ENCODE measurements at places on chromosomes 6 and 20.

DNA sequence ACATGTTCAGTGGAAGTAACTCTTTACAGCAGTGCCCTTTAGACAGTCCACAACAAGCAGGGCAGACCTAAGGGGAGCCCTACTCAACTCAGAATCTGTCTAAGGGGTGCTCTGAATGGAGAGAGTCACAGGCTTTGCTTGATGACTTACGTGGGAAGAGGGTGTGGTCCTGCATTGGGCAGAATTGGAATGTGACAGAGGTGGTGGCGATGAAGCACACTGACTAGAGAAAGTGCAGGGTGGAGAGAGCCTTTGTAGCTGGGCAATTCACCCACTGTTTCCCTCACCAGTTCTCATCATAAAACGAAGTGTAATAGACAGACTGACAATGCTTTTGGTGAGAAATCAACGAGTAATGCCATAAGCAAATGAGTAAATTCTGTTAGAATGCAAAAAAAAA is 11.2 kb downstream of the TP53INP2 start:
- no peak for DNase-seq

DNA sequence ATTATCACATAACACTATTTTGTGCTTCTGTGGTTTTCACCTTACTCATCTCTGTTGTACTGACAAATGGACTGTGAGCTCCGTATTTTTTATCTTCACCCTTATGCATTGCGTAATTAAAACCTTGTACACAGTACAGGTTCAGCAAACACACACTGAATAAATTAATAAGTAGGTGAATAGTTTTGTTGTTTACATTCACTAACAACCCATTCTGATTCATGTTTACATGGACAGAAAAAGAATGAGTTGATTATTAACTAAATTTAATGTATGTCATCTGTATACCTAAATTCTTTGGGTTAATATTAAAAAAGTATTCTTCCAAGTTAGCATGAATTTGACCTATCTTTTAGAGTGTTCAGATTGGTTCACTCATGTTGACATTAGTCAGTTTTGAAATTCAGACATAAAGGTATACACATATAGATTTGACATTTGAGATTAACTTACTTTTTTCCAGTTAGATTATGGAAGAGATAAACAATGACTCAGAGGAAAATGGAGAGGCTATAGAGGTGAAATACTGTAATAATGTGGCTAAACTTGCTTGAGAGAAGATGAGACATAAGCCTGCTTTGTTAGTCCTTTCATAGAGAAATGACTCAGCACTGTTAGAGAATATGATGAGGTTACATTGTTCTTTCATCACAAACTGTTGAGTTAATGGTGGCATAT is 541.7 kb upstream of the FLRT3 start:
- DNase-seq: peak; percentile 18

DNA sequence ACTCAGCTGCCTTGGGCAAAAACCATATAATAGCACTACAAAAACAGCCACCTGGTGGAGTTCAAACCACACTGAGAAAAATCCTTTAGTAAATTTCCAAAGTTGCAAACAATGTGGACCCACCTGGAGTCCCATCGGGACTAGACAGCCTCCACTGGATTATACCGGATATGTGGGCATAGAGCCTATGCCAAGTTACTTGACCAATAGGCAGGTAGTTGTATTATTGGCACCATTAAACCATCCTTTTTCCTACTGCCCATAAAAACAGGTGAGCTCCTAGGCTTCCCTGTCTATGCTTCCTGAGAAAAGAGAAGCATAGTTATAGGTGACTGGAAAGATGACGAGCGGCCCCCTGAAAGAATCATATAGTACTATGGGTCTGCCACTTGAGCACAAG is 51.7 kb upstream of the ADGRF4 start:
- no peak for DNase-seq

- no peak for DNase-seq
Observed at GRCh38 chr6:154433477-154434241, 76.8 kb downstream of the CNKSR3 start.

GRCh38 chr6:160201061-160201460 is 57.6 kb downstream of the SLC22A2 start:
- DNase-seq: no peak

GRCh38 chr20:52683761-52684160 is 288.4 kb upstream of the TSHZ2 start:
- no peak for DNase-seq

DNA sequence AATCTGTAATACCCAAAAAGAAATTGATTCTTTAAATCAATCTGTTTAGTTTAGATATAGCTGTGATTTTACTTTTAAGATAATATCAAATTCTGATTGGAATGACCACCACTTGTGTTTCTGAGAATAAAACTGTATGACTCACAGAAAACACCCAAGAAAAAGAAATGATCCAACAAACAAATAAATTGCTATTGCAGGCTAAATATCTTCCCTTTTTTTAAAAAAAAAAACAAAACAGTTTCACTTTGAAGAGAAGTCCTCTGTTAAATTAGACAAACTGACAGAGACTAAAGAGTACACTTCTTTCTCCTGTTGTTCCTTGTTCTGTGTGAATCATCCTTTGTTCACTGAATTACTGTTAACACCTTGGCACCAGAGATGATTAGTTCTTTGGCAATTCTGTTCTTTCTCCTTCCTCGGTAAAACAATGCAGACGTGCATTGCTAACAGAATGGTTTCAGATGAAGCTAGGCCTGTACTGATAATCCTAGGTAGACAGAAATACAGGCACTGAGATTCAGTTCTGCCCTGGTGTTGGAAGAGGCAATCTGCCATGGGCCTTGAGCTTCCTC is 895.2 kb upstream of the CITED2 start:
- peak; percentile 4 for DNase-seq

GRCh38 chr6:28124971-28125353 is 553 bp downstream of the ZSCAN16 start:
- DNase-seq: no peak

- DNase-seq: no peak
Observed at GRCh38 chr6:78483553-78484197, 383.7 kb upstream of the IRAK1BP1 start.

DNA sequence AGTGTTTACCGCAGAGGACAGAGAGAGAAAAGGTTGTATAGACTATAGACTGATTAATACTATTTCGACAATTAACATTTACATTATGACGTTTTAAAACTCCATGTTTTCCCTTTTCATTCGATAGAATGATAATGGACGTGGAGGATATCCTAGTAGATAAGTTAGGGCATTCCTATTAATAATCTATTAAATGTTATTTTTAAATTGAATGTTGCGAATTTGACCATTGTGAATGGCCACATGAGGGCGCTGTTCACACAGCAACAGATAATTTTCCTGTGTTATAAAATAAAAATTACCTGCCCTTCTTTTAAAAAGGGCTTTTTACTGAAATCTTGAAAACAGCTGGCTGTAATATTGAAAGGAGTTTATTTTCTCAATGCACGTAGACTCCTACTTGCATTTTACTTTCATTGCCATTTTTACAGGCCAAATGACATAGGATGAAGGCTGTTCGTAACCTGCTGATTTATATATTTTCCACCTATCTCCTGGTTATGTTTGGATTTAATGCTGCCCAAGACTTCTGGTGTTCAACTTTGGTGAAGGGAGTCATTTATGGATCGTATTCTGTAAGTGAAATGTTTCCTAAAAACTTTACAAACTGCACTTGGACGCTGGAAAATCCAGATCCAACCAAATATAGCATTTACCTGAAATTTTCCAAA is 3.3 kb downstream of the ADGRB3 start:
- DNase-seq: no peak

GRCh38 chr6:119129968-119130484 is 51.6 kb upstream of the FAM184A start:
- DNase-seq: peak; percentile 60

DNA sequence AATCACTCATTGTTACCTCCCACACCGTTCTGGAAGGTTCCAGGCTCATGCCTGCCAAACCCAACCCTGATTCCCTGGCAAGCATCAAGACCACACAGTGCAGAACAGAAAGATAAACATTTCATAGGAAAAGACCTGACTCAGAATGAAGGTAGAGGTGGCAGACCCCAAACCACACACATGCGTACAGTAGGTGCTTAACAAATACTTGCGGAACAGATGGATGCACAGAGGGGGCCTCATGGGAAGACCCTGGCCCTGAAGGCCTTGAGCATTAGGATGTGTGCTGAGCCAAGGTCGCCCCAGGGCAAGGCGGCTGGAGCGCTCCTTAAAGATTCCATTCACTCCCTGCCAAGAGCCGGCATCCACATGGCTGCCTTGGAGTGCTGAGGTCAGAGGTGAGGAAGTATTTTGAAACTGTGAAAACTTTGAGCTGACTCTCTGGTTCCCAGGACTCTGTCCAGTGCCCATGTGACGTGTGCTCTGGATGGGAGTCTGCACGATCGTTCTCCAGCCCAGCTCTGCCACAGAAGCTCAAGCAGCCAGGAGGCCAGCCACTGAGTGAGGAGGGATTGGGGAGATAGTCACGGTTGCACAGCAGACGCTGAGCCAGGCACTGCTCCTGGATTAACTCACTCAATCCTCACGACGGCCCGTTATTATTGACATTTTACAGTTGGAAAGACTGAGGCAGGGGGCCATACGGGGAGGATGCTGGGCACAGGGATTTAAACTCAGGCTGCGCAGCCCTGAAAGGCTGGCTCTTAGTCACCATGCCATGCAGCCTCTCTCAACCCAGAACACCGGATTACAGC is 65.5 kb upstream of the AFDN start:
- no peak for DNase-seq

DNA sequence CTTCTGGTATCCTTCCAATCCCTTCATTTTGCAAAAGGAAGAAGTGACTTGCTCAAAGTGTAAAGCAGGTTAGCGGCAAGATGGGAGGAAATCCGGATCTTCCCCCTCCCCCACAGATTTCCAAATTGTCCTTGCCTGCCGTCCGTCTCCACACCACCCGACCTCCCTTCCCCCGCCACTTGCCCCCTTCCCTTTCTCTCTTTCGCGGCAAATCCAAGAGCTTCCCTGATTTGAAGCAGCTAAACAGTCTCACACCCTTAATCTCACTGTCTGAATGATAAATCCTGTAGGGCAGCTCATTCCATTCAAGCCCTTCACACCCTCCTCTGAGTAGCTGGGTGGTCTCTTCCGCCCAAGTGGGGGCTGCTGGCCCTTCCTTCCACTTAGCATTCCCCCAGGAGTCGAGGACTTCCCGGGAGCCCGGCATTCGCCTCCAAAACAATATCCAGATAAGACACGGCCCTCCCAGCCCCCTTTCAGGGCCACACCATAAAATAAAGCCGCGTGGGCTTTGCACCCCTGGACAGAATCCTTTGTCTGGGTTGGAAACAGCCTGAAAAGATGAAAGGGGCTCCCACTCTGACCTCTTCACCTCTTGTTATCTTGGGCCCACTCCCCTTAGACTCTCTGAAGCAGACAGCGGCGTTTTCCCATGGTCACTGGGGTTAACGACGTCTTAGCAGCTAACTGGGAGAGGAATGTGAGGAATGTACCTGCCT is 44.0 kb upstream of the PIM1 start:
- DNase-seq: no peak

- no peak for DNase-seq
Observed at GRCh38 chr20:42435230-42435629, 754.5 kb downstream of the PTPRT start.
